ENCODE measurements at places on chromosomes 3 and 15. TPM values are rescaled to one million over a fixed set of nuclear protein-coding genes. Genes with fewer than 3 reads are reported as not detected.

The TMEM202 gene
- total RNA-seq, result not detected

The GTF2E1 gene
- total RNA-seq, result 26.1 TPM

The ZCWPW2 gene
- total RNA-seq, result 0.42 TPM

GRCh38 chr15:67096546-67097294, 31.3 kb downstream of the SMAD3 start:
- peaks cover 53% of the 10 kb centered on the region for H3K36me3 ChIP-seq
- H3K27ac ChIP-seq, result no peak overlapping the region
- H3K4me1 ChIP-seq, result peaks cover 23% of the 10 kb centered on the region

DNA sequence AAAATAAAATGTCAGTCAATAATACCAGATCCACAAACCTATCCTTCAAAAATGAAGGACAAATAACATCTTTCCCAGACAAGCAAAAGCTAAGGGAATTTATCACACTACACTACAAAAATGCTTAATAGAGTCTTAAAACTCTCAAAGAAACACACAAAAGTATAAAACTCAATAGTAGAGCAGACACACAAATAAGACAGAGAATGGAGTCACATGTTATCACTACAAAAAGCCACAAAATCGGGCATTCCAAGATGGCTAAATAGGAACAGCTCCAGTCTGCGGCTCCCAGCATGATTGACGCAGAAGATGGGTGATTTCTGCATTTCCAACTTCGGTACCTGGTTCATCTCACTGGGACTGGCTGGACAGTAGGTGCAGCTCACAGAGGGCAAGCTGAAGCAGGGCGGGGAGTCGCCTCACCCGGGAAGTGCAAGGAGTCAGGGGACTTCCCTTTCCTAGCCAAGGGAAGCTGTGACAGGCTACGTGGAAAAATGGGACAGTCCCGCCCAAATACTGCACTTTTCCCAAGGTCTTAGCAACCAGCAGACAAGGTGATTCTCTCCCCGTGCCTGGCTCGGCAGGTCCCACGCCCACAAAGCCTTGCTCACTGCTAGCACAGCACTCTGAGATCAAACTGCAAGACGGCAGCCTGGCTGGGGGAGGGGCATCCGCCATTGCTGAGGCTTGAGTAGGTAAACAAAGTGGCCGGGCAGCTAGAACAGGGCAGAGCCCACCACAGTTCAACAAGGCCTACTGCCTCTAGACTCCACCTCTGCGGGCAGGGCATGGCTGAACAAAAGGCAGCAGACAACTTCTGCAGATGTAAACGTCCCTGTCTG, 46.3 kb downstream of the SENP7 start:
- H3K36me3 ChIP-seq, result peaks cover 7% of the 10 kb centered on the region
- H3K4me3 ChIP-seq, result peak overlapping the region; percentile 68
- H3K27ac ChIP-seq, result no peak overlapping the region
- no peaks in the 10 kb centered on the region for H3K27me3 ChIP-seq
- no peaks in the 10 kb centered on the region for H3K4me1 ChIP-seq

DNA sequence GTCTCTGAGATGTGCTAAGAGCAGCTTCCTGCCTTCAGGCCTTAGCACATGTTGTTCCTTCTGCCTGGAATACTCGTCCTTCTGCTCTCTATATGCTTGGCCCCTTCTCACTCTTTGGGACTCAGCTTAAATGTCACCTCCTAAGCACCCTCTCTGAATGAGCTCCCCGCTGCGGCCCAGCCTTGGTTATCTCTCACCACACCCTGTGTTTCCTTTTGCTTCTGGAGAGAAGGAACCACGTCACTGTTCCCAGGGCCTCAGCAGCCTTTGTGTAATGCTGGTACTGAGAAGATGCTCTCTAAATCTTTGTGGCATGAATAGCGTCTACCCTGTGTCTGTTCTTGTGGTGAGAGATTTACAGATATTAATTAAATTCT, 2.2 kb downstream of the FAH start:
- no peak overlapping the region for H3K4me3 ChIP-seq
- DNase-seq, result no peak
- H3K4me1 ChIP-seq, result peaks cover 15% of the 10 kb centered on the region
- H3K36me3 ChIP-seq, result peaks cover 16% of the 10 kb centered on the region

DNA sequence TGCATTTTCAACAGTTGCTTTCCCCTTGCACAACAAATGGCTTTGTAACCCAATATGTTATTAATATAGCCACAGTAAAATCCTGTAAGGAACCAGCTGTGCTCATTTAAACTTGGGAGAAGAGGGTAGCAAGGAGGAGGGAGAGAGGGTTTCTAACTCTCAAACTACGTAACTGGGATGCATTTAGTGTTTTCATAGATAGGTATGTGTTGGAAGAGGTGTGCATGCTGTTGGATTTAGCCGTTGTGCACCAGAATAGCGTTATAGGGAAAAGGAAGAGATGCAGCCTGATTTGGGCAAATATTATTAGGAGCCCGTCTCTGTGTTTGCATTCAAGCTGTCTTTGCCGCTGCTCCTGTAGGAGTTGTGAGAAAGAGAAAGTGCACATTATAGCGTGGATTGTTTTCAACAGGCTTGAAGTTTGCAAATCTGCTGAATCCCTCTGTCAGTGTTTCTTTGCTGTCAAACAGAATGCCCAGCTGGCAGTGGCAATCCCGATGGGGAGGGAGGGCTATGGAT, 39.4 kb downstream of the ARPP21 start:
- peaks cover 17% of the 10 kb centered on the region for H3K27me3 ChIP-seq
- no peak overlapping the region for H3K4me3 ChIP-seq
- H3K27ac ChIP-seq, result no peak overlapping the region
- no peaks in the 10 kb centered on the region for H3K36me3 ChIP-seq

DNA sequence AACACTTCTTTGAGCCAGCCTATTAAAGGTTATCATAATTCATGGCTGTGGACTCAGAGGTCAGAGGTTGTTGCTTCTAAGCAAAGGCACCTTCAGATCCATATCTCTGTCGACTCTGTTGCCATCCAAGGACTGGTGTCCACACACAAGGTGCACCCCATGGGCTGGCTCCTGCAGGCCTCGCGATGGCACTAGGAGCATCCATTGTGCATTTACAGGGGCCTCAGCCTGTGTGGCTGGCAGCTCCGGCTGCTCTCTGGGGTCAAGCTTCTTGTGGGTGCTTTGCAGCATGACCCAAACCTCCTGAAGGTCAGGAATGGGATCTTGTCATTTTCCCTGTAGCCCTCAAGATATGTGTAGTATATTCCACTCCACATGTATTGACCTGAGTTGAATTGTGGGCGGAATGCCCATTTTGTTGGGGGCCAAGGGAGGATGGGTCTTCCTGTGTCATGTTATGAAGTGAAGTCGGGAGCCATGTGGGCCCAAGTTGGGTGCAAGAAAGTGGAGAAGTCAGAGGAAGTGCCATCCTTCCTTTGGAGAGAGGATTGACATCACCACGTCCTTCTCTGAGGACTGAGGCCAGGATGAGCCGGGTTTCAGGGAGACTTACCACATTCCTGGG, 43.9 kb downstream of the CHDH start:
- no peak for DNase-seq
- H3K27ac ChIP-seq, result no peak overlapping the region
- H3K36me3 ChIP-seq, result peaks cover 6% of the 10 kb centered on the region
- H3K27me3 ChIP-seq, result no peaks in the 10 kb centered on the region

- DNase-seq, result no peak
- H3K36me3 ChIP-seq, result no peaks in the 10 kb centered on the region
- H3K27me3 ChIP-seq, result no peaks in the 10 kb centered on the region
- no peak overlapping the region for H3K4me3 ChIP-seq
These were observed 7.4 kb upstream of the EIF4A2 start for GRCh38 chr3:186775999-186776398.

Data from Calu3 (cell line).